ENCODE measurements at places on chromosomes 3 and 15.

DNA sequence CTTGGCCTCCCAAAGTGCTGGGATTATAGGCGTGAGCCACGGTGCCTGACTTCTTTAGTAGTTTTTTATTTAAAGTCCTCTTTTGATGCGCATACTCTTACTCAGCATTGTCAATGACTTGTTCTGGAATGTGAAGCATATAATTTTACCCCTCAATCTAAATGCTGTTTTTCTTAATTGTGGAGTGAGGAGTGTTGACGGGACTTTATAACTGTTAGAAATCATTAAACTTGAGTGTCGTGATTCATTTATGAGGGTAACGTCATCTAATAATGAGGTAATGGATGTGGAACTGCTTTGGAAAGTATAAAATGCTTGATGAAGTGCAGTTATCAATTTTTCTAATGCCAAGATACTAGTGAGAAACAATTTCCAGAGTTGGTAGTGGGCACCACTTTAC lies 48.3 kb downstream of the PLS1 start:
- no peak for DNase-seq

- no peak for DNase-seq
Measured at GRCh38 chr3:38581774-38582173, 67.7 kb downstream of the SCN5A start.

- no peak for DNase-seq
Measured at GRCh38 chr3:195286115-195286872, 15.3 kb upstream of the XXYLT1 start.

GRCh38 chr3:169158379-169158778 lies 505.1 kb downstream of the MECOM start:
- no peak for DNase-seq

- DNase-seq: no peak
Measured at GRCh38 chr3:72353236-72354128, 494.8 kb downstream of the SHQ1 start.

GRCh38 chr3:25155652-25156471 lies 272.2 kb upstream of the RARB start:
- DNase-seq: peak; percentile 8

DNA sequence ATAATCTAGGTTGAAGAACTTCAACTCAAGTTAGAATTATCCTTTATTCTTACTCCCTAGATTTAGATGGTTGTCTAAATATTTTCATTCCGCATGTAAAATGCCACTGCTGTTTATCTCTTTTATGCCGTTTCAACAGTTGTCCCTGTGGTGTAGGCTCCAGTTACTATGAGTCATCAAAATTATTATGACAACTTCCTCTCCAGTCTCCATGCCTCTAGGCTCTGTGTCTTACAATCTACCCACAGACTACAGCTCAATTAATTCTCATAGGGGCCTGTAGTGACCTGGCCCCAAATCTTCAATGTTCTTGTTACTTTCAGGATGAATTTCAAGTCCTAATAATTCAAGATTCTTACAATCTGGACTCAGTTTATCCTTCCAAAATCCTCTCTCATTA lies 105.8 kb upstream of the UNC13C start:
- DNase-seq: peak; percentile 7

DNA sequence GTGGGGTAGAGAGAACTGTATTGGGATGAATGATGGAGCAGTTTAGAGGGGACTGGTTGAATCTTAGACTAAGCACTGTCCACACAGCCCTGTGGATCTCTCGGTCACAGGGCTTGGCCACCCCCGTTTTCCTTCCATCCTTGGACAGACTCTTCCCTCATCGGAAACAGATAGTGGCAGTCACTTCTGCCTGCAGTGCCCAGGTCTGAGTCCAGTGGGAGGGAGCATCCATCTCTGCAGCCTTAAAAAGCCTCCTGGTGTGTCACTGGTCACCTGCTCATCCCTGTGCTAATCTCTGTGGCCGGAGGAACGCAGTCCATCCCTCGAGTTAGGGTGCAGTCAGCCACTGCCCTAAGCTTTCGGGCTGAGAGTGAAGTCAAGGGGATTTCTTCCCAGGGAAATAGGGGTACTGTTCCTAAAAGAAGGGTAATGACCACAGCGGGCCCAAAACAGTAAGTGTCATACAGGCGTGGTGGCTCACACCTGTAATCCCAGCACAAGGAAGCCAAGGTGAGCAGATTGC lies 32.0 kb downstream of the PLA2G4D start:
- no peak for DNase-seq

GRCh38 chr3:2023959-2024358 lies 74.7 kb upstream of the CNTN4 start:
- peak; percentile 46 for DNase-seq

DNA sequence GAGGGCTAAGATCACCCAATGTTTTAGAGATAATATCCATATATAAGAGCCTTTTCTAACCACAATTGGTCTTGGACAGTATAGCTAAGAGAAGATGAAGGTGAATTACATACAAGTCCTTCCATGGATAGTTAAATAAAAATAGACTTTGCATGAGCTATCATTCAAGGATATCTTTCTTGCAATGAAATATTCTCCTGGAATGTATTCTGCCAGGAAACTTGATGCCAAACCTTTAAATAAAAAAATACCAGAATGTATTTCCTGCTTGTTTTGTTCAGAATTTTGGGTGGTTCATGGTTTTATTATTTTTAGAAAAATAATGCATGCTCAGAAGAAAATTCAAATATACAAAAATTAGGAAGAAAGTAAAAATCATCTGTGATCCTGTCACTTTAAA lies 88.8 kb upstream of the PPIB start:
- DNase-seq: no peak

DNA sequence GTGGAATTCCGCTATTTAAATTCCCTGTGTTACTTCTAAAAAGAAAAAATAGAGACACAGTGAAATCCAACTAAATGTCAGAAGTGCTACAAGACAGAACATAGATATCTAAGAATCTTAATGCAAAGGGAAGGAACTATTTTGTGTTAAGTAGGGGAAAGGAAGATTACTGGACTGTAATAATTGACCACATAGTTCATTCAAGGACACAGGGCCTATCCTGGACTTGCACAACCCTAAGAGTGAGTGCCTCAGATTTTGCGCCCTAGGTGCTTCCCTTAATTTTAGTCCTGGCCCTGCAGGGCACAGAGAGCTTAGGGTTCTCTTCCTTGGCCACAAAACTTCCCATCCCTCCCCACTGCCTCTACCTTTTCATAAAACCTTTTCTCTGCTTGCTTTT lies 3.5 kb upstream of the IL20RB start:
- DNase-seq: no peak

DNA sequence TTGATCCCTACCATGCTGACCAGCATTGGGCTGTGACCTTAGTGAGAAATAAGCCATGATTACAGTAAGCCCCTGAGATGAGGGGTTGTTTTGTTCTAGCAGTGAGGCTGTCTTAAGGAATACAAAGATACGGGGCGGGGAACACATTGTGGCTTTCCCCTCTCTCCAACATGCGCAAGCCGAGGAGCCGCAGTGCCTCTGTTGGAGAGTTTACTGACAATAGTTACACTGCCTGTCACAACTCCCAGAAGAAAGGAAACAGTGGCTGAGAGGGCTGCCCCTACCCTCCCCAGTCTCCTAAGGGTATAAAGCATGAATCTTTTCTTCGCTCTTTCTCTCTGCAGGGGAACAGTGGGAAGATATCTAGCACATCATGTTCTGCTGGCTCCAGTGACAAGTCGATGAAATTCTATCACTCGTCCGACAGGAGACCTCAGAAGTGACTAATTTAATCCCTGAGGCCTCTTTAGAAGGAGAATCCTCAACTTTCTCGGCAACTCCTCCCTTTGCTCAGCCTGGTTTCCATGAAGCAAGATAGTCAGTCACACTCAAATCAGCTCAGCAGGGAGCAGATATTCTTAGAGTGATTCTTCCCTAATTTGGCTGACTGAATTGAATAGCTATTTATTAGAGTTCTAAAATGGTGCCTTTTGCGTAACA lies 409.0 kb upstream of the PROK2 start:
- DNase-seq: no peak

GRCh38 chr15:68154923-68155559 lies 50.1 kb downstream of the CALML4 start:
- DNase-seq: peak; percentile 40

- DNase-seq: no peak
Measured at GRCh38 chr3:178810181-178810580, 261.4 kb downstream of the ZMAT3 start.

GRCh38 chr3:185470323-185470722 lies 28.5 kb downstream of the TMEM41A start:
- DNase-seq: no peak

DNA sequence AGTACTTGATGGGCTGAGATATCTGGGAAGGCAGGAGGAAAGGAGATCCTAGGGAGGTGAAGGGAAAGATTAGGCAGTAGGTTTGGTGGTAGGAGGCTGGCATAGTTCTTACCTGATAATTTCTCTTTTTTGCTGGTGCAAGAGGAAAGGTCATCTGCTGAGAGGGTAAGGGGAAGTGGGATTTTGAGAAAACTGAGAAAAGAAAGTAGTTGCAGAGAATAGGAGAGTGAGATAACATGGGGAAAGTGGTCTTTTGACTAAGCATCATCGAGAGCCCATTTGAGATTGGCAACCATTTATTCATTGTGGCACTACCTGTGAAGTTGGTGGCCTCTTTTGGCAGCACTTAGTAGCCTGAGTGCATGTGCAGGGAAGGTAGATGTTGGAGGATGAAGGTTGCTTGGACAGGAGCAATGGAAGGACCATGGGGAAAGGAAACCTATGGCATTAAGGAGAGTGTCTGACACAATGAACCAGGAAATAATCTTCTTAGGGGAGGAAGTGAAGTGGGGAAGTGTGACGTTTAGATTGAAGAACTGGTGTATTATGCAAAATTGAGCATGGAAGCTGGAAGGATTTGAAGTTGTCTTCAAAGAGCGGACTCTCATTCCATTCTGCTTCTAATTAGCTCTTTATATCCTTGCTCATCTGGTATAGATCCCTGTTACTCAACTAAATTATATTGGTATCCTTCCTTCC lies 21.9 kb upstream of the USP13 start:
- DNase-seq: no peak

DNA sequence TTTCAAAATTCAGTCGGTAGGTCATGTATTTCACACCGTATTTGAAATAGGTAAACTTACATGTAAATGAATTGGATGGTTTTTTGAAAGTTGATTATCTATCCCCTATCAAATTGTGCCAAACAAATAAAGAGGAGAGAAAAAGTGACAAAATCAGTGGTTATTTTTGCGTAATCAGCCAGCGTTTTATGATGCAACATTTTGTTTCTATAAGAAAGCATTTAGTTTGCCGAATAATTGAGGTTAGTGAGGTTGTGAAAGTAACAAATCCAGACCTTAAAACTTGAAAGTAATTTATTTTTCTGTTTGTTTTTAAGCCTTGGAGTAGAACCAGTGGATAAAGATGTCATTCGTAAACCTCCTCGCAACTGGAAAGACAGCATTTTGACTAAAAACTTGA lies 29.3 kb downstream of the ASTE1 start:
- no peak for DNase-seq
